ENCODE measurements at places on chromosomes 5 and 9.

DNA sequence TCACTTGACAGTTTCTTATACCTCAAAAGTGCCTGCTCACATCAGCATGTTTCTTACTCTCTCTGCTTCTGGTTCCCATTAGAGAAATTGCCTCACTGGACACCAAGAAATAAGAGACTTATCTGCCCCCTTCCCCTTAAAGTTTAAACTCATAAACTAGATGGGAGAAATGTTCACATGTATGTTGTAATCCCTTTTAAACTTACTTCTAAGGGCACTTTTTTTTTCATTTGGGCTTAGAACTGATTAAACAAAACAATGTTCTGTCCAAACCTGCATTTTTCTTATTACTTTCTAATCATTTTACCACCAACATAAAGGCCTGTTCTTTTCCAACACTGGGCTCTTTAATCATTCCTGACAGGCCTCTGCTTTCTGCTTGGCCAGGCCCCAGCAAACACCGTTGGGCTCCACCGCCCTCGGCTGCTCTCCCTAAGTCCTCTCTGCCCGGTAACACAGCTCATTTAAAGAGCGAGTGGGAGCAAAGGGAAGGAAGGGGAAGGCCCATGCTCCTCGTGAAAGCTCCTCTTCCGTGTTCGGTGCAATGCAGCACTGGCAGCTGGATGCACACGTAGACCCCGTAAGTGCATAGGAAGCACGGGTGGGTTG lies 53.4 kb downstream of the ROR2 start:
- DNase-seq = no peak

DNA sequence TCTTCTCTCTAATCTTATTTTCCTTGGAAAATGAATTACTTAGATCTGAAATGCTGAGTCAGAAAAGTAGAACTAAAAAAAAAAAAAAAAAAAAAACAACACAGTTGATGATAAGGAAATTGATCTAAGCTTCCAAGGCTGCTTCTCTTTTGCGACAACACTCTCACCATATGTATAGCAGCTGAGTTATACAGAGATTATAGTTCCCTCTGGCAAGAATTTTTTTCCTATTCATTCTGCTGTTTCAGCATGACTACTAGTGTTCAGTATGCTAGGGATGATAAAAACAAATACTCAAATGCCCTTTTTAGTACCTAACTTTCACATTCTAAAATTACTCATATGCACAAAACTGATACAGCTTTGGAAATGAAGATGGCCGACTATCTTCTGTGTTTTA lies 267.3 kb downstream of the MLLT3 start:
- no peak for DNase-seq

DNA sequence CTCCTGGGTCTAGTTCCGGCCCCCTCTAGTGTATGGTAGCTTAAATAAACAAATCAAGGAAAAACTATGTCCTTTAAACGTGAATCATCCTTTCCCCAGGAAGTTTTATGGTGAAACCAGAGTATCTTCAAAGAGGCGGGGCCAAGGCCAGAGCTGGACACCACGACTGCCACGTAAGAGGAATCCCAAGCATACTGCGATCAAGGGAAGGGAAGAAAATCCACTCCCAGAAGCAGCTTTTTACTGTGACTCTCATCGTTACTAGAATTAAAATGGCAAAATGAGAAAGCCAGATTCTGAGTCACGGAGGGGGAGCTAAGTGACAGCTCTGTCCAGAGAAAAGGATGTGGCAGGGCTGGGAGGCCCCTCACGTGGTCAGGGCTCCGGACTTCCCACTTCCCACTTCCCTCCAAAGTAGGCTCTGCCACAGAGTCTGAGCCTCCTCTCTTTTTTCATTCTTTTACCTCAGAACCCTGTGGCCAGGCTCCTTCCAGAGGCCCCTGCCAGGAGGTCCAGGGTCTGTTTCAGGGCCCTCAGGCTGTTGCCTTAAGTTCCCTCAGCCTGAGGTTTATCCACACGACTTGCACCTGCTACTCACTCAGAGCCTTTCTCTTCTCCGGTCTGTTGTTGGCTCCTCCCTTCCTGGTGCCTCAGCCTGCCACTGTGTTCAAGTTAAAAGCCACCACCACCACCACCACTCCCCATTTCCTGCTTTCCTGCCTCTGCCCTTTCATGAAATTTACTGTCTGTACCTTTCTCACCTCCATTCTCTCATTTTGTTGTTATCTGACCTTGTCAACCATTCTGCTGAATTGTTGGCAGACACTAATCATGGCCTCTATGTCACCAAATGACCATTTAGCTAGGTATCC lies 1.4 kb upstream of the GLRX start:
- peak; percentile 20 for DNase-seq

GRCh38 chr5:167773668-167774301 lies 517.7 kb upstream of the WWC1 start:
- DNase-seq = no peak

DNA sequence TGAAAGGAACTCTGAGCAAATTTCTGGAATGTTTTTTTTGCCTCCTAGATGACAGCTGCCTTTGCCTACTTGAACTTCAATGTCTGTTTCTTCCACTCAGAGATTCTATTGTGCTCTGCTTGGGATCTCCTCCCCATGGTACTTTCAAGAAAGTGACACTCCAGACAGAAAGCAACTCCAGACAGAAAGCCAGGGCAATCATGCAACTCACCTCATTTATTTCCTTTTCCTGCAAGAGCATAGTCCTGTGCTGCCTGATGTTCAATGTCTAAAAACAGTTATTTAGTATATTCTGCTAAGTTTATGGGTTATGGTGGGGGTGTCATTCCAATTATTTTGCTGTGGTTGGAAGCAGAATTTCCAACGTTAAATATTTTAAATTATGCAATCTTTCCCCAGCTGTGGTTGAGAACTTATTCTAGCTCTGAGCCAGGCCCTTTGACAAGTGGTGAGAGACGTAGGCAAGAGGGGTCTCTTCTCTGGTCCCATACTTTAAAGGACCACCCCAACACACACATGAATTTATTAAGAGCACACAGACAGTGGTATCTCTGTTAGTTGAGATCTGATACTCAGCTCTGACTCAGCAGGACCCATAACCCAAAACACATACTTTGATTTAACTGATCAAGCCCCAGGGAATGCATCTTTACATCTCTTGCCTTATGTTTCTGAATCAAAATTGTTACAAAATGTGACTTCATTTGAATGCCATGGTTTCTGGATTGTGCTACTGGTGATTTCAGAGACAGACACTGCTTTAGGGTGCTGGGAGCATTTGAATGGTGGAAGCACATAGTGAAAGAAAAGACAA lies 39.5 kb upstream of the MAMDC2 start:
- DNase-seq = no peak

DNA sequence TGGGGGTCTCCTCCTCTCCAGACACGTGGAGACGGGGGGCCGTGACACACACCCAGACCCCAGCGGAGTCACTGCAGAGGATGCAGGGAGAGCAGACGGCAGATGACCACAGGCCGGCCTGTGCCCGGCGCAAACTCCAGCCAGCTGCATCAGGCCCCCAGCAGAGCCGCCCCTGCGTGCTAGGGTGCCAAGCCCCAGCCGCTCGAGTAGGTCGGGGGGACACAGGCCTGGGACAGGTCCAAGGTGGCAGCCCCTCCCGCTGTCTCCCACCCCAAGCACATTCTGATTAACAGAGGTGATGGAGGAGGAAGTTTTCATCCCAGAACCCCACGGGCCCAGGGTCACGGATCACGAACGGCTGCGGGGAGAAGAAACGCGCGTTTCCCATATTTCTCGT lies 14.4 kb downstream of the NACC2 start:
- DNase-seq = no peak

GRCh38 chr5:59685793-59686192 lies 207.7 kb downstream of the PDE4D start:
- no peak for DNase-seq

DNA sequence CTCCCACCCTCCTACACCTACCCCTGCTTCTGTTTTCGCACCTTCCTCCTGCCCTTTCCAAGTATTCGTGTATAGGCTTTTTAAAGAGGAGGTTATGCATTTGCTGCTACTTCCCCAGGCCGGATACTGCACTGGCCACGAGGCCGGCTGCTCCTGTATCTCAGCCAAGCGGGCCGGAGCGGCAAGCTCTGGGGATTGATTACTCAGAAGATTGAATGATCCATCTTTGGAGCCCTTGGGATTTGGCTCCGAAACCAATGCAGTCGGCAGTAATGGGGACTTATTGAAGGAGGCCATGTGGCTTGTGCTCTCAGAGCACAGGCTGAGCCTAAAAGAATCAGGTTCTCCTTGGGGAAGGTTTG lies 405.3 kb downstream of the TLE4 start:
- DNase-seq = no peak

- no peak for DNase-seq
Observed at GRCh38 chr9:84254972-84255371, 85.6 kb downstream of the SLC28A3 start.

- no peak for DNase-seq
Observed at GRCh38 chr5:39650008-39650762, 225.4 kb upstream of the DAB2 start.

- no peak for DNase-seq
Observed at GRCh38 chr9:104069288-104069687, 24.8 kb upstream of the SMC2 start.

Data from stimulated activated CD4-positive, alpha-beta T cell treated with anti-CD3 and anti-CD28 coated beads, Interleukin-12 subunit alpha, Interleukin-12 subunit beta, amount 100 ng/mL, for 4 hours (primary cell).